ENCODE measurements at places on chromosomes 6 and 20.

- DNase-seq: peak; percentile 75
These were observed 39.0 kb downstream of the GMPR start for GRCh38 chr6:16277101-16277981.

DNA sequence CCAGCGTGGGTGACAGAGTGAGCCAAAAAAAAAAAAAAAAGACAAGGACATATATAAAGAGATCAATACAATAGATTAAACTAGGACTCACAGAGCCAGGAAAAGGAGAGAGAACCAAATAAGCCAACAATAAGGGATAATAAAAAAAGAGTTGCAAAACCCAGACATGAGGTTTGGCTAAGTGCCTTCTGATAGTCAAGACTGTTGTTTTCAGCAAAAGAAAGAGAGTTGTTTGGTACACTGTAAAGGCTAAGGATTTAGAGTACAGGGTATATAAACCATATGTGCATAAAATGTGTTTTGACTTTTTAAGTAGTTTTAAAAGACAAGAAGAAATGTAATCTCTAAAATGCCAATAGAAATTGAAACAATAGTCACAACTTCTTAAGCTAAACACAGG is 42.8 kb downstream of the RPF2 start:
- DNase-seq: no peak

DNA sequence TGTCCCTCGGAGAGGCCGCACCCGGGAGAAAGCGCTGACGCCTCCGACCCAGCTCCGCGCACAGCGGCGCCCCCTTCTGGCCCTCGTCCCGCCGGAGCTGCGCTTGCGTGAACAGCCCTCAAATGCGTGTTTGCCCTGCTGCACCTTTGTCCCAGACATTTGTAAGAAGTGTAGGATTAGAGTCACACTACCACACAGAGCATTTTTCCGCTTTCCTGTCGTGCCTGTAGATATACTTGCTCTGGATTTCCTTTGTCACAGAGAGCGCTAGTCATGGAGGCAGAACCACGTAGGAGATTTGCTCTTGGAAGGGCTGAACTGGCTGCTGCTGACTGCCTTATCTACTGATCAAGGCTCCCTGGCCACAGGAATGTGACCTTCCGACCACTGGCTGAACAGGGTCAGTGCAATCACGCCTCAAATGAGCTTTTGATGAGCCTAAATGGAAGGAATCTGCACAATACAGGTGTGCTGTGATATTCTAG is 62.3 kb downstream of the PAX1 start:
- no peak for DNase-seq

DNA sequence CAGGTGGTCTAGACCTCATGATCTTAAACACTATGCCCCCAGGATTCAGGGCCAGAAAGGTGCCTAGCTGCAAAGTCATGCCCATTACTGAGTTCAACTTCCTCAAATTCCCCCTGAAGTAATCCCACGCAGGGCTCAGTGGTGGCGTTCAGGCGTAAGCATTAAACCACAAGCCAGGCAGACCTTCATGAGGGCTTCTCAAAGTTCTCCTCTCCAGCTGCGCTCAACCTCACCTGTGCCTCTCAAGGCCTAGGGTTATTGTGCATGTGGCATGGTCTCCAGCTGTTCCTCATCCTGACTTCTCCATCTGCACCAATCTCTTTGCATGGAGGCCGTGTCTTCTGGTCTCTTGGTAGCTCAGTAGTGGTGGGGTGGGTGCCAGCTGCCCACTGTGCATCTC is 113.6 kb downstream of the TSHZ2 start:
- no peak for DNase-seq

DNA sequence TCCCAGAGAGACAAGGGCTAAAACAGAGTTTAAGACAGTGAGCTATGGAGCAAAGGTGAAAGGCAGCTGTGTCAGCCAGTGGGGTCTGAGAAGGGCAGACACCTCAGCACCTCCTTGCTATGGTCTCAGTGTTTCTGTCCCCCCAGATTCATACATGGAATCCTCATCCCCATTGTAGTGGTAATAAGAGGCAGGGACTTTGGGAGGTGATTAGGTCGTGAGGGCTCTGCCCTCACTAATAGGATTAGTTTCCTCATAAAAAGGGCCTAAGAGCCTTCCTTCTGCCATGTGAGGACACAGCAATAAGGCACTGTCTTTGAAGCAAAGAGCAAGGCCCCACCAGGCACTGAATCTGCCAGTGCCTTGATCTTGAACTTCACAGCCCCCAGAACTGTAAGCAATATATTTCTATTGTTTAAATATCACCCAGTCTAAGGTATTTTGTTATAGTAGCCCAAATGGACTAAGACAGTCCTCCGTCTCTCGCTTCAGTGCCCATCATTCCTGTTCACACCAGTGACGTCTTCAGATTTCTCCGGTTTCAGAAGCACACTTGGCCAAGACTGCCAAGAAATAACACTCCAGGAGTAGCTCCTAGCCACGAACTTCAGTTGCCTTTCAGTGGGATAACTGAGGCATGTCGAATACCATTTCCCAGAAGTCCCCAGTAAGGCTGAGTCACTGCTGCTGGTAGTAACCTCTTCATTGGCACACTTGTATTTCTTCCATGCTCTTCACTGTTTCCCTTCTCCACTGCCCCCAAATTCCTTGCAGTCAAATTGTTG is 32.8 kb downstream of the SLC13A3 start:
- DNase-seq: no peak

DNA sequence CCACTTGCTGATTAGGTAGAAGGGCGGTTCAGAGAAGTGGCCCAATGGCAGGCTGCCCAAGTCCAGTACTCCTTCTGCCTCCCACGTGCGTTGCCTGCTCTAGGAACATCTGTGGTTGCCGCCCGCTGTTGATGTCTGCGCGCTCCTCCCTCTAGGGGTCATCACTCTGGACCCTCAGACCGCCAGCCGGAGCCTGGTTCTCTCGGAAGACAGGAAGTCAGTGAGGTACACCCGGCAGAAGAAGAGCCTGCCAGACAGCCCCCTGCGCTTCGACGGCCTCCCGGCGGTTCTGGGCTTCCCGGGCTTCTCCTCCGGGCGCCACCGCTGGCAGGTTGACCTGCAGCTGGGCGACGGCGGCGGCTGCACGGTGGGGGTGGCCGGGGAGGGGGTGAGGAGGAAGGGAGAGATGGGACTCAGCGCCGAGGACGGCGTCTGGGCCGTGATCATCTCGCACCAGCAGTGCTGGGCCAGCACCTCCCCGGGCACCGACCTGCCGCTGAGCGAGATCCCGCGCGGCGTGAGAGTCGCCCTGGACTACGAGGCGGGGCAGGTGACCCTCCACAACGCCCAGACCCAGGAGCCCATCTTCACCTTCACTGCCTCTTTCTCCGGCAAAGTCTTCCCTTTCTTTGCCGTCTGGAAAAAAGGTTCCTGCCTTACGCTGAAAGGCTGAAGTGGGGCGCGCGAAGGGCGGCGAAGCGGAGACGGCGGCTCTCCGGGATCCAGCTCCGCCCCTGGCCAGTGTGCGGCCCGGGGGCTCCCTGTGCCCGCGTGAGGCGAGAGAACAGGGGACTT is 8.5 kb downstream of the TRIM15 start:
- no peak for DNase-seq
